ENCODE measurements at places on chromosomes 5 and 9.

- no peak for DNase-seq
Measured at GRCh38 chr5:17383526-17383925, 114.5 kb upstream of the TAF11L2 start.

- DNase-seq = no peak
Measured at GRCh38 chr5:10297646-10298204, 10.0 kb downstream of the CMBL start.

DNA sequence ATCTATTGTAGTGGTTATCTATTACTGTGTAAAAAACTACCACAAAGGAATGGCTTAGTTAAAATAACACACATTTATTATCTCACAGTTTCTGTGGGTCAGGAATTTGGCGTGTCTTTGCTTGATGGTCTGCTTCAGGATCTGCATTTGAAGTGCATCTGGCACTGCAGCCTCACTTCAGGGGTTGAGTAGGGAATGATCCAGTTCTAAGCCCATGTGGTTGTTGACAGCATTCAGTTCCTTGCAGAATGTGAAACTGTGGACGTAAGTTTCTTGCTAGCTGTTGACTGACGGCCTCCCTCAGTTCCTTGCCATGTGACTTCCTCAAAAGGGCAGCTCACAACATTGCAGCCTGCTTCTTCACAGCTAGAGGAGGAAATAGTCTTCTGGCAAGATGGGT is 2.1 kb upstream of the OGN start:
- DNase-seq = no peak

GRCh38 chr5:56050551-56051255 is 55.9 kb upstream of the IL6ST start:
- no peak for DNase-seq

DNA sequence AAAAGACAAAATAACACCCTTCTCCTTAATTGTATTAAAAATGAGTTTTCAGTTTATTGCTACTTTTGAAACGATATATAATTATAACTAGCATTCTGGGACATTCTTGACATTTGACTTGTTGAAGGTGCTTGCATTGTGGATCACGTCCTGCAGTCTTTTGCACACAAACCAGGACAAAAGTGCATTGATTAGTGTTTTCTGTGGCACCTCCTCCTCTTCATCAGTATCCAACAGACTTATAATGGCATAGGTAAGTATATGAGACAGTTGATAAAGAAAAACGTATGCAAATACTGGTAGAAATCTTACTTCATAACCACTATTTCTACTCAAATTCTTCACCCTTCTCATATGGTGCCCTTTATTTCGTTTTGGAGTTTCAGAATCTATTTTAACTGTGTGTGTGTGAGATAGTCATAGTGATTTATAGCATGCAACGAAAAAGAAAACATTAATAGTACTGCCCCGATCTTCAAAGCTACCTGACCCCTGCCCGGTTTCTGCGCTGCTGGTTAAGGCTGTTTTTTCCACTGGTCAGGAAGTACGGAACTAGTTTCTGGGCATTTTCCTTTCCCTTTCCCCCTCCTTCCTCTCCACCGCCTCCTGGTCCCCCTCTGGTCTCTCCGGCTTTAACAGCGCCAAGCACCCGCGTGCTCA is 639 bp upstream of the RASA1 start:
- no peak for DNase-seq

DNA sequence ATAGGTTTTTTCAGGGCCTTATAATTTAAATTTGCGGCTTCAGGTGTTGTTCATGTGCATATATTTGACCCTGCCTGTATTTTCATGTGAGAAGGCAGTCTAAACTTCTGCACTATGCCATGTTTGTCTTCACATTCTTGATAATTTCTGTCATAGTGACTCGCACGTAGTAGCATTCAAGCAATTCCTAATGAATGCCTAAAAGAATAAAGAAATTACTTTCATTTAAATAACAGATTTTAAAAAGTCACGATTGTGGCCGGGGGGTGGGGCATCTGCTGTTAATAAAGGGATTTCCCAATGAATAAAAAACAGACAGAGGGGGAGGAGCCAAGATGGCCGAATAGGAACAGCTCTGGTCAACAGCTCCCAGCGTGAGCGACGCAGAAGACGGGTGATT is 318.0 kb downstream of the ADAMTS6 start:
- no peak for DNase-seq

- DNase-seq = no peak
Measured at GRCh38 chr9:83191154-83191553, 128.2 kb upstream of the RASEF start.
